ENCODE measurements at places on chromosomes 2 and 18.
A peak's percentile ranks its signal among the peaks of the same experiment; 100 is the strongest.

- DNase-seq = no peak
Measured at GRCh38 chr2:188345020-188345419, 53.3 kb downstream of the GULP1 start.

DNA sequence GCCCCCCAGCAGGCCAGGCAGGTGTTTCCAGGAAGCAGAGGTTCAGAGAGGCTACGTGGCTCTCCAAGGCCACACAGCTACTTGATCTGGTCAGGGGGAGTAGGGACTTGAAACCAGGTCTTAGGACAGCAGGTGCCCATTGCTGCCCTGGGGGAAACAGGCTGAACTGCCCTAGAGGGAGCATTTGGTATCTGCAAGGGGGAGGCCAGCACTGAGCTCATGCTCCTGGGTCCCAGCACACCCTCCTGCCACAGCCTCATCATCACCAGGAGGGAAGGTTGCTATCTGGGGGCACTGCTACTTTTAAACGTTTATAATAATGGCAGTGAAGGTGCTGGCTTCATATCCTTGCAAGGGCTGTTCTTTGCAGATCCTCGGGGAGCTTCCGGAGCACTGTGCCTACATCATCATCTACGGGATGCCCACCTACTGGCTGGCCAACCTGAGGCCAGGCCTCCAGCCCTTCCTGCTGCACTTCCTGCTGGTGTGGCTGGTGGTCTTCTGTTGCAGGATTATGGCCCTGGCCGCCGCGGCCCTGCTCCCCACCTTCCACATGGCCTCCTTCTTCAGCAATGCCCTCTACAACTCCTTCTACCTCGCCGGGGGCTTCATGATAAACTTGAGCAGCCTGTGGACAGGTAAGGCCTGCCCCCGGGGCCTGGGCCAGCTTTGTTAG is 36.1 kb downstream of the ABCG8 start:
- DNase-seq = no peak

GRCh38 chr2:216850665-216851322 is 9.1 kb downstream of the TNP1 start:
- no peak for DNase-seq

DNA sequence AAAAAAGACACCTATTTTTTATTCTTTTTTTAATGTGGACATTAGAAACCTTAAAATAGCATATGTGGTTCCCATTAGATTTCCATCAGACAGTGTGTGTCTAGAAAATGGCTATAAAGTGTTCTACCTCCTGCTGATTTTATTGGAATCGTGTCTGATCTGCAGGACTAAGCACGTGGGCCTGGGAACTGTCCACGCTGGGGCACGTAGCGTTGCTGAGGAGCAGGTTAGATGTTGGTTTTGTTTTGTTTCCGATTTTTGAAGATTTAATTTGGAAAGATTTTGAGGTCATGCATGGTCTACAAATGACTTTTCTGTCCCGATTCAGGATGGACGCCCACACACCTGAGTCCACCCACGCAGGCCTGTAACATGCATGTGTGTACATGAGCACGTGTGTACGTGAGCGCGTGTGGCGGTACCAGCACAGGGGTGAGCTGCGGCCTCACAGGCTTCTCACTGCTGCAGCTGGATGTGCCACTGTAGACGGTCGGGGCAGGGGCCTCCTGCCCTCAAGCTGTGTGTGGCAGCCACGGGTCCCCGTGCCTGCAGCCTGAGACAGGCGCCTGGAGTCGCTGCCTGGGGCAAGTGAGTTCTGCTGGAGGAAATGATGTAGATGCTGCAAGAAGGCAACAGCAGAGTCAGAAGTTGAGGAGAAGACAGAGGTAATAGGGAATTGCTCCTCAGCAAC is 99.7 kb upstream of the CTDP1 start:
- DNase-seq = no peak

- no peak for DNase-seq
Measured at GRCh38 chr18:54086046-54086802, 138.2 kb downstream of the MBD2 start.

GRCh38 chr2:51079945-51080344 is 48.0 kb upstream of the NRXN1 start:
- DNase-seq = no peak

DNA sequence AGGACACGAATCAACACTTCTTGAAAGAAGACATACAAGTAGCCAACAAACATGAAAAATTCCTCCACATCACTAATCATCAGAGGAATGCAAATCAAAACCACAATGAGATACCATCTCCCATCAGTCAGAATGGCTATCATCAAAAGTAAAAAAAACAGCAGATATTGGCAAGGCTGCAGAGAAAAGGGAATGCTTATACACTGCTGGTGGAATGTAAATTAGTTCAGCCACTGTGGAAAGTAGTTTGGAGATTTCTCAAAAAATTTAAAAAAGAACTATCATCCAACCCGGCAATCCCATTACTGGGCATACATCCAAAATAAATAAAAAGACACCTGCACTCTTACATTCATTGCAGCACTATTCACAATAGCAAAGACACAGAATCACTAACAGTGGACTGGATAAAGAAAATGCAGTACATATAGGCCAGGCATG is 78.7 kb downstream of the GRB14 start:
- DNase-seq = peak; percentile 50

GRCh38 chr2:71603311-71603811 is 150.0 kb downstream of the DYSF start:
- no peak for DNase-seq

- no peak for DNase-seq
Measured at GRCh38 chr2:181847702-181848101, 43.8 kb upstream of the ITPRID2 start.

GRCh38 chr2:154908327-154908726 is 209.8 kb downstream of the KCNJ3 start:
- DNase-seq = no peak

Measured in NCI-H748 treated with DMSO at 0.1 percent for 48 hours (cell line).